ENCODE measurements at places on chromosomes 12 and 14. TPM values are rescaled to one million over a fixed set of nuclear protein-coding genes. Genes with fewer than 3 reads are reported as not detected.

Gene PLEKHG7
- total RNA-seq: not detected

Gene A2ML1
- not detected for total RNA-seq

Gene SMIM41
- total RNA-seq: not detected

DNA sequence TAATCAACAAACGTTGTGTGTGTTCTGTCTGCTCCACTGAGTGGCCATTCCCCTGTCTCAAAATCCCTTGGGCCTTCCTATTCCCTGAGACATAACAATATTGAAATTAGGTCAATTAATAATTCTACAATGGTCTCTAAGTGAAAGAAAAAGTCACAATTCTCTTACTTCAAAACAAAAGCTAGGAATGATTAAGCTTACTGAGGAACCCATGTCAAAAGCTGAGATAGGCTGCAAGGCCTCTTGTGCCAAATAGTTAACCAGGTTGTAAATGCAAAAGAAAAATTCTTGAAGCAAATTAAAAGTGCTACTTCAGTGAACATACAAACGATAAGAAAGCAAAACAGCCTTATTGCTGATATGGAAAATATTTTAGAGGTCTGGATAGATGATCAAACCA, 65.0 kb upstream of the AMIGO2 start:
- no peak for DNase-seq
- H3K4me3 ChIP-seq: no peak overlapping the region
- H3K4me1 ChIP-seq: no peaks in the 10 kb centered on the region
- H3K27ac ChIP-seq: no peak overlapping the region
- peaks cover 3% of the 10 kb centered on the region for H3K36me3 ChIP-seq

- H3K36me3 ChIP-seq: no peaks in the 10 kb centered on the region
- no peak overlapping the region for H3K27ac ChIP-seq
- H3K4me1 ChIP-seq: no peaks in the 10 kb centered on the region
- no peak for DNase-seq
- H3K4me3 ChIP-seq: no peak overlapping the region
Observed at GRCh38 chr14:93676416-93676958, 111.8 kb downstream of the PRIMA1 start.

DNA sequence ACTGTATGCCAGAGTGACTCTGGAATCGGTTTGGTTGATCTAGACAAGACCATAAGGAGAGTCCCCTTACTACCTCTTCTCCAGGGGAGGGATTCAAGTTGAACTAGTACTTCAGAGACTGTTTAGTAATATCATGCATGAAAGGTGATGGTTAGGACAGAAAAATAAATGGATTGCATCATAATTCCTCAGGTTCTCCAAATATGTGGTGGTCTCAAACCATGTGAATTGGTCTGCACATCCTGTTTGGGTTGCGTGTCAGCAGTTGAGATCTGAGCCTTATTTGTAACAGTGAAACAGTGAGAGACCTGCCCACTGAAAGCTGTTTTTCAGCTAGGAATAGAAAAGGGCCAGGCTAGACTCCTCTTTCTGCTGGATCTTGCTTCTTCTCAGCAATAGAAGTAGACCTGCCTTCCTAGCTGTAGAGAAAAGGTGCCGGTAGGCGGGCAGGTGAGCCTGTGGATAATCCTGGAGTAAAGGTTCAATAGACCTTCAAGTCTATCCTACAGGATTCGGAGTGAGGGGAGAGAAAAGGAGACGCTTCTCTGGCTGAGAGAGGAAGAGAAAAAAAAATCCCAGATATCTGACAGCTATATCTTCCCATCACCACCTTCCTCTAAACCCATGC, 258.5 kb upstream of the E2F7 start:
- H3K4me1 ChIP-seq: peaks cover 12% of the 10 kb centered on the region
- peaks cover 51% of the 10 kb centered on the region for H3K27me3 ChIP-seq
- DNase-seq: no peak
- H3K27ac ChIP-seq: no peak overlapping the region

Gene METTL25
- 8.8 TPM for total RNA-seq

DNA sequence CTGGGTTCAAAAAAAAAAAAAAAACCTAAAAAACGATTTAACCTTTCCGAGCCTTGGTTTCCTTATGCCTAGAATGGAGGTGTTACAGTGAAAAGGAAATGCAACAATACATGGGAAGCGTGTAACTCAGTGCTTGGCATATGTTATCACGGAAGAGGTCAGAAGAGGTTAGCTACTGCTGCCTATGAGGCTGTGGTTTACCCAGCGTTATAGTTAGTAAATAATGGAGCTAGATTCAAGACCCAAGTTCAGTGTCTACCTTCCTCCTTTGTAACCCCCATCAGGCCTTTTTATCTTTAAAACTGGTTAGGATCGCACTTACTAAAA, 839 bp downstream of the IFT43 start:
- H3K4me1 ChIP-seq: peaks cover 24% of the 10 kb centered on the region
- peak overlapping the region; percentile 92 for H3K4me3 ChIP-seq
- no peak for DNase-seq
- peak overlapping the region; percentile 87 for H3K27ac ChIP-seq
- peaks cover 11% of the 10 kb centered on the region for H3K36me3 ChIP-seq
- H3K27me3 ChIP-seq: no peaks in the 10 kb centered on the region
